ENCODE measurements at places on chromosomes 12 and 14.

DNA sequence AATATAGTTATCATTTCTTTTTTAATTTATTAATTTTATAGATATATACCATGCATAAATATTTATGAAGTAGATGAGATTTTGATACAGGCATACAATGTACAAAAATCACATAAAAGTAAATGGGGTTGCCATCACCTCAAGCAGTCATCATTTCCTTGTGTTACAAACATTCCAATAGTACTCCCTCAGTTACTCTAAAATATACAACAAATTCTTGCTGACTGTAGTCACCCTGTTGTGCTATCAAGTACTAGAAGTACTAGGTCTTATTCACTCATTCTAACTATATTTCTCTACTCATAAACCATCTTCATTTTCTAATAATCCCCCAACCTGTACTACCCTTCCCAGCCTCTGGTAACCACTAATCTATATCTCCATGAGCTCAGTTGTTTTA, 432.6 kb upstream of the SYT1 start:
- no peak for DNase-seq

- DNase-seq: no peak
Observed at GRCh38 chr14:54786838-54787237, 115.8 kb downstream of the GCH1 start.

DNA sequence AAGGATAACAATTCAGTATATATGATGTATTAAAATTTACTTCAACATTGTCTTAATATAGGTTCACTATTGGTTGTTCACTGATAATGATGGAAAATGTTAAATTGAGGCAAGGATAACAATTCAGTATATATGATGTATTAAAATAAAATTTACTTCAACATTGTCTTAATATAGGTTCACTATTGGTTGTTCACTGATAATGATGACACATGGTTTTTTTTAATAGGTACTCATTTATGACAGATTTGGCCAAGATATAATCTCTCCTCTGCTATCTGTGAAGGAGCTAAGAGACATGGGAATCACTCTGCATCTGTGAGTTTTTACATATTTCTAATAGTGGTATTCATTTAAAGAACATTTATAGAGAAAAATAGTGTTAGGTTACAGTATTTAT, 8.1 kb downstream of the SCFD1 start:
- DNase-seq: no peak

DNA sequence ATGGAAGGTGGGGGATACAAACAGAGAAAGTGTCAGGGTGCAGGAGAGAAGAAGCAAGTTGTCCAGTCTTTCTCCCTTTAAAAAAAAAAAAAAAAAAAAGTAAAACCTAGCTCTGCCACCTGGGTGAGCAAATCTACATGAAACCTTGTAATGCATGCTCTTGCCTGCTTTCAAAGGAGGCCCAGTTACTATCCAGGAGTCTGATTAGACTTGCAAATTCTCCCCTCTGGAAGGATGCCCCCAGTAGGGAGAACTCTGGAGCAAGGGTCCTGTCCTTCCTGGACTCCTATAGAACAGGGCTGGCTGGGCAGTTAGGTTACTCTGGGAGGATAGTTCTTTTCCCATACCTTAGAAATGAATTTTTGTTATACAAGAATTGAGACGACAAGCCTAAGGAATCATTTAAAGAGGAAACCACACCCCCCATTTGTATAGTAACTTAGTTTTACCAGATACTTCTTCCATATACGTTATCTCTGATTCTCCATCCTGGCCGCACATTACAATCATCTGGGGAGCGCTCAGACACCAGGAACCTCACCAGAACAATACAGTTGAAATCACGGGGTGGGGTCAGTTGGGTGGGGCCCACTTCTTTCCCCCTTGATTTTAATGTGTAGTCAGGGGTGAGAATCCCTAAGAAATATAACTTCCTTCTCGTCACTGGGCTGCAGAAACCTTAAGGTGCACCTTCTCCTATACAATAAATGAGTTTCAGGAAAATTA, 30.5 kb downstream of the RAB35 start:
- DNase-seq: no peak

DNA sequence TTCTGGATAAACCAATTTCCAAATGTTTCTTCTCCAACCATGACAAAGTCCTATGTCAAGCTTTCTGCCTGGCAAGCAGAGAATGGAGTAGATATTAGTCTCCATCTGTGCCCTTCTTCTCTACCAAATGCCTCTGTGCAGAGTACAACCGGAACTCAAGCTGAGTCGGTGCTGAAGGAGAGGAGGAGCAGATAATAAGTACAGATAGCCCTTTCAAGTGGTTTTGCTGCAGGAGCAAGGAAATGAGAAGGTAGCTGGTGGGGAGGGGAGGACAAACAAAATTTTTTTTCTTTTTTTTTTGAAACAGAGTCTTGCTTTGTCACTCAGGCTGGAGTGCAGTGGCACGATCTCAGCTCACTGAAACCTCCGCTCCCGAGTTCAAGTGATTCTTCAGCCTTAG, 14.2 kb upstream of the HELB start:
- no peak for DNase-seq

- peak; percentile 35 for DNase-seq
Observed at GRCh38 chr12:22334410-22335100, at the start of gene ST8SIA1. ST8SIA1 (minus strand) TSS chr12:22334707; CDS start chr12:22334232, 475 bp downstream.

DNA sequence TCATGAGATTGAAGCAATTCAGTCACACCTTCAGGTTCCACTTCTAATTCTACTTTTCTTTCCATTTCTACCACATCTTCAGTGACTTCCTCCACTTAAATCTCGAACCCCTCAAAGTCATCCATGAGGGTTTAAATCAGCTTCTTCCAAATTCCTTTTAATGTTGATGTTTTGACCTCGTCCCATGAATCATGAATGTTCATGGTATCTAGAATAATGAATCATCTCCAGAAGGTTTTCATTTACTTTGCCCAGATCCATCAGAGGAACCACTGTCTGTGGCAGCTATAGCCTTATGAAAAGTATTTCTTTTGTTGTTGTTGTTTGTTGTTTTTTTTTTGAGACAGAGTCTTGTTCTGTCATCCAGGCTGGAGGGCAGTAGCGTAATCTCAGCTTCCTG, 7.6 kb downstream of the RXYLT1 start:
- DNase-seq: no peak

DNA sequence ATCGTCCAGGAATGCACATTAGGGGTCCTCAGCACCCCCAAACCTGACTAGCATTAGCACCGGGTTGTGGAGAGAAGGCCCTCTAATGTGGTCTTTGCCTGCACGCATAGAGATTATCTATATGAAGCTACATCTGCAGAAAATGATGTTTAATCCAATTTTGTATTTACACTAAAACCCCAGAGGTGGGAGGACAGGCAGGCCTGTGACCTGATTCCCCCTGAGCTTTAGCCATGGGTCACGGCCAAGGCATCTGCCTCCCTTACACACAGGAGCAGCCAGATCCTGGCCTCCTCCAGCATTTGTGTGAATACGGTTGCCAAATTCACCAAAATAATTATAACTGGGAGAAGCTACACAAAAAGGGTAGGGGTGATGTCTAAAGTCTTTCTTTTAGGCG, 7.0 kb downstream of the APOLD1 start:
- no peak for DNase-seq

GRCh38 chr12:68420225-68421010, 88.3 kb upstream of the MDM1 start:
- no peak for DNase-seq

DNA sequence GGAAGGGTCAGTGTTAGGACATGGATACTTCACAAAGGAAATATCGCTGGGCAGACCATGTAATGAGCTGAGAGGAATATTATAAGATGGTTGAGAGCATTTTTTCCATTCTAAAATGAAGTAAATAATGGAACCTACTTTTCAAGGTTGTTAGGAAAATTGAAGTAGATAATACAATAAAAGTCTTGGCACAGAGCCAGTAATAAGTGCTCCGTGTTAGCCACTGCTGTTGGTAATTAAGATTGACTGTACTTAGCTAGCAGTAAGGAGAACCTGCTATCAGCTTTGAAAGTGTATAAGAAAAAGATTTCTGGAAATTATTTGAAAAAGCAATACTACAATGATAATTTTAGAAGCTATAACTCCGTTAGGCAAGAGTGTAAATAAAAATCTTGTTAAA, 77.6 kb downstream of the SCAF11 start:
- no peak for DNase-seq

- DNase-seq: no peak
Observed at GRCh38 chr12:100953217-100953616, 158.6 kb downstream of the ANO4 start.

GRCh38 chr12:66971816-66972215, 292.9 kb upstream of the GRIP1 start:
- DNase-seq: no peak

GRCh38 chr12:94553130-94553519, 93.5 kb upstream of the CEP83 start:
- peak; percentile 19 for DNase-seq

DNA sequence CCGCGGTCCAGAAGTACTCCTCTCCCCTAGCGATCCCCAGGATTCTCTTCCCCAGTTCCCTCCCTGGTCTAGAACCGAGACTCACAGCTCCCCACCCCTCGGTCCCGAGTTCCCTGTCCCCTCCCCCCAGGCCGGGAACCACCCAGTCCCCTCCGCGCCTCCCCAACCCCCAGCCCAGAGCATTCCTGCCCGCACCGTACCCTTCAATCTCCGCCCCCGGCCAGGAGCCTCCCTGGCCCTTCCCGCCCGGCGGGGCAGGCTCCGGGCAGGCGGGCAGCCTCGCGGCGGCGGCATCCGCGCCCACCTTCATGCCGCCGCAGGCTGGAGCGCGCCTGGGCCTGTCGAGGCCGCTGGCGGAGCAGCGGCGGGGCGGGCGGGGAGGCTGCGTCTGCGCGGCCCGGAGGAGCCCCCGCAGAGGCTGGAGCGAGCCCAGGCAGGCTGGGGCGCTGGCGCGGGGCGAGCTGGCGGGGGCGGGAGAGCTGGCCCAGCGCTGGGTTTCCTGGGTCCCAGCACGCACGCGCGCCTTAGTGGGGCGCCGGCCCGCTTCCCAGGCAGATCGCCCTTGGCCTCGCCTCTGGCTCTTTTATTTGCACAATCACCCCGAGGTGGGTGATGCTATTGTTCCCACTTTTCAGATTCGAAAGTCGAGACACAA, 22.2 kb upstream of the GPR132 start:
- peak; percentile 68 for DNase-seq

Data from AG08395 (cell line).